ENCODE measurements at places on chromosomes 1 and 21. TPM values are rescaled to one million over a fixed set of nuclear protein-coding genes. Genes with fewer than 3 reads are reported as not detected.

Gene CAMK1G
- total RNA-seq = not detected

Gene F3
- 2.2 TPM for total RNA-seq

Gene KRTAP21-2
- total RNA-seq = not detected

Gene GPR157
- 4.1 TPM for total RNA-seq

Gene MAGI3
- total RNA-seq = 11.2 TPM

Gene TCHHL1
- not detected for total RNA-seq
